ENCODE measurements at places on chromosomes 12 and 14. TPM values are rescaled to one million over a fixed set of nuclear protein-coding genes. Genes with fewer than 3 reads are reported as not detected.

Gene SERPINA10
- total RNA-seq: not detected

Gene C14orf119
- total RNA-seq: 37.2 TPM

Gene NELL2
- total RNA-seq: 28.1 TPM

Gene PIK3C2G
- 1.2 TPM for total RNA-seq

Gene FOXM1
- 6.2 TPM for total RNA-seq

Gene POU6F1
- 4.3 TPM for total RNA-seq

Gene SAMD4A
- 58.5 TPM for total RNA-seq

Gene LHX5
- total RNA-seq: not detected

Gene KCNH3
- total RNA-seq: 0.58 TPM

Gene SLC39A9
- total RNA-seq: 108 TPM

Gene A2M
- total RNA-seq: 428 TPM

Gene SYCP3
- 0.21 TPM for total RNA-seq

Gene GPR84
- 0.26 TPM for total RNA-seq

Gene SENP1
- 38.2 TPM for total RNA-seq

Gene MYF6
- 8.6 TPM for total RNA-seq

Gene STXBP6
- 42.9 TPM for total RNA-seq

Data from urinary bladder (tissue), 4 donors.